Dermis microvascular lymphatic vessel endothelial cell (primary cell): ENCODE measurements at places on chromosomes 13 and 19. TPM values are rescaled to one million over a fixed set of nuclear protein-coding genes. Genes with fewer than 3 reads are reported as not detected.
A peak's percentile ranks its signal among the peaks of the same experiment; 100 is the strongest.

DNA sequence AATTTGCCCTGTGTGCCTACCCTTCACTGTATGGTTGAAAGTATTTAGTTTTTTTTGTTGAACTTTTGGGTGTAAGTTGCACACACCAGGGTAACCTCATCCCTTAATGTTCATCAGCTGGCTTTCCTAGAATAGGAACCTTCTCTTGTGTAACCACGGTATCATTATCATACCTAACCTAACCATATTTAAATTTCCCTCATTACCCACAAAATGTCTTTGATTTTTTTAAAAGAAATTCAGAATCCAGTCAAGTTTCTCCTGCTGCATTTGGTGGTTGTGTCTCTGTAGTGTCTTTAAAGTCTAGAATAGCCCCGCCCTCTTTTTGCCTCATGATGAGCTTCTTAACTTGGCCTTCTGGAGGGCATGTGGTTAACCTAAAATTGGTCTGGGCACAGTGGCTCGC lies 80.3 kb downstream of the RYR1 start:
- no peak for DNase-seq

DNA sequence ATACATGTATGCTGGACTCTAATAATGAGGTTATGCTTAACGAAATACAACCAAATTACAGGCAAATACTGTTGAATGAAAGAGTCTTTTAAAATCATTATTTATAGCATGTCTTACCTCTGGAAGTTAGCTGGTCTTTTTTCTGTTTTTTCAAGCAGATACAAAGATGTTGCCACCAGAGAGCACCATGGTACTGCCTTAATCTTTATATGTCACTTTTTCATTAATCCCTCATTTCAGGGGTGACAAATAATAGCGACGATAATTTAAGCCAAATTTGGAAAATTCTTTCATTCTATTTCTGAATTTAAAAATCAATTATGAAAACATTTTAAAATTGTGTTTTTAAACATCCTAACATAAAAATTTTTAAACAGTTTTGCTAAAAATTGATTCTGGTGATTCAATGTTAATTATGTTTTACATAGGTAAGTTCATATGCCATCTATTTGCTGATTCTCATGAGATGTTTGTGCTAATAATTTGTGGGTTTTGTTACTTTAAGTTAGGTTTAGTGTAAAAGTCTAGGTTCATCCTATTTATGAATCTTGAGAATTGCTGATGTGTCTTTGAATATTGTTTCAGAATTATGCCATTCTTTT lies 379.3 kb upstream of the SGCG start:
- peak; percentile 1 for DNase-seq

DNA sequence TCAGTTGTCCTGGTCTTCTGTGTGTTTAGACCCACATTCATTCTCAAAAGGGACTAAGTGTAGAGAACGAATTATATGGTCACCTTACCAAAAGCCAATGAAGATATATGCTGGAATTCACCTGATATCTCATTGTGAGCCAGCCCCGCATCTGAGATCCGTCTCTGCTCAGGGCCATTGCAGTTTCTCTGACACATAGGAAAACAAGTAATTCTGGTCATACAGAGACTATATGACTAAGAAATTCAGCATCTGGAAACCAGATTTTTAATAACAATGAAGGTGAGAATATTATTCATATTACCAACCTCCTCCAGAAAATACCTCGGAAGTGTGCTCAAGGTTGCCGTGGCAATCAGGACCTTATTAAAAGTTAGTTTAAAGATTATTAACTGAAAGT lies 278.6 kb upstream of the EDNRB start:
- DNase-seq: no peak

- DNase-seq: peak; percentile 89
Measured at GRCh38 chr19:48330012-48330681, 4.8 kb downstream of the EMP3 start.

DNA sequence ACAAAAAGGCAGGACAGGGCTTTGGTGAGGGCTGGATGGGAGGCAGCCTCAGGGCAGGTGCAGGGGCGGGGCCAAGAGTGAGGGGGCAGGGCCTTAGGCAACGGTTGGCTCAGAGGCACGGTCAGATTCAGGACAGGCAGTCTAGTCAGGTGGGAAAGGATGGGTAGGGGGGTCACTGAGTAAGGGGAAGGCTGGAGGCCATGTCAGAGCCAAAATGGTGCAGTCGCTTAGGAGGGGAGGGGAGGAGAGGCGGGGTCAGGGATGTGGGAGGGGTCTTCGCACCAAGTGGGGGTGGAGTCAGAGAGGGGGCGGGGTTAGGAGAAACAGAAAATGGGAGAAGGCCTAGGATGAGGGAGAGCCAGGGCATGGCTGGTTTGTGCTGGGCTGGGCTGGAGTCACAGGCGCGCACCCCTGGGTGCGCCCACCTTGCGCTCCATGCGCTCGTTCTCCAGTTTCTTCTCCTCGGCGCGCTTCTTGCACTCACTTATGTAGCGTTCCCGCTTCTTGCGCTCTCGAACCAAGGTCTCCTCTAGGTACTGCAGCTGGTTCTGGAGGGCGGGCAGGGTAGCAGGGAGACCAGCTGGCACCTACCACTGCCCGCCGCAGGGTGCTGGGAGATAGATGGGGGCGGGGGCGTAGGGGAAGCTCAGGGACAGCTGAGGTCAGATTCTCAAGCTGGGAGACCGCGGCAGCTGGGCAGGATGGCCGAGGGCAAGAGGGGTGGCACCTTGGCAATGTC lies 6.8 kb upstream of the RGL3 start:
- no peak for DNase-seq

GRCh38 chr19:18663940-18664530 lies 19.4 kb upstream of the CRTC1 start:
- no peak for DNase-seq

GRCh38 chr13:22740264-22740663 lies 440.5 kb upstream of the SGCG start:
- DNase-seq: no peak

The MYO16 gene
- total RNA-seq: not detected in 2 replicates

The HSPB6 gene
- total RNA-seq: 0.13 and 0.25 TPM in 2 replicates

The PIH1D1 gene
- total RNA-seq: 146 and 159 TPM in 2 replicates

The ZNF493 gene
- 8.2 and 14.2 TPM in 2 replicates for total RNA-seq

The LRRC63 gene
- total RNA-seq: under 0.01 TPM in 1 of 2 replicates, not detected in the other

The MCEMP1 gene
- not detected in 2 replicates for total RNA-seq

The RPS16 gene
- total RNA-seq: 117 and 133 TPM in 2 replicates

The DACT3 gene
- under 0.01 and 0.13 TPM in 2 replicates for total RNA-seq
